Activated CD4-positive, alpha-beta T cell treated with anti-CD3 and anti-CD28 coated beads, Interleukin-2, Interleukin-6, amounts not matched to agents 100 ng/mL and 50 ng/mL, durations not matched to agents 16 hours and 8 hours (primary cell): ENCODE measurements at places on chromosomes 5 and 9.

DNA sequence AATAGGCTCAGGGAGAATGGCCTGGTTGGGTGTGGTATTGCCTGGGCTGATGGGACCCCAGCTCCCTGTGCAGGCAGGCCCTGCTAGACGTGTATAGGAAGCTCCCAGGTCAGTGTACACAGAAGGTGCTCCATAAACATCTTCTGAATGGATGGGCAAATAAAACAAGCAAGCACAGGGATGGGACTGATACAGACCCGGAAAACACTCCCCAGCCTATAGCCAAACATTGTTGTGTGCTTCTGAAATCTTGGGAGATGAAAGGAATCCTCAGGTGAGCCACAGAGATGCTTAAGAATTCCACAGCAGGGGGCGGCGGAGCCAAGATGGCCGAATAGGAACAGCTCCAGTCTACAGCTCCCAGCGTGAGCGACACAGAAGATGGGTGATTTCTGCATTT lies 151.8 kb downstream of the ENTREP1 start:
- no peak for DNase-seq

- no peak for DNase-seq
These were observed 48.6 kb downstream of the HRH2 start for GRCh38 chr5:175706499-175706898.

DNA sequence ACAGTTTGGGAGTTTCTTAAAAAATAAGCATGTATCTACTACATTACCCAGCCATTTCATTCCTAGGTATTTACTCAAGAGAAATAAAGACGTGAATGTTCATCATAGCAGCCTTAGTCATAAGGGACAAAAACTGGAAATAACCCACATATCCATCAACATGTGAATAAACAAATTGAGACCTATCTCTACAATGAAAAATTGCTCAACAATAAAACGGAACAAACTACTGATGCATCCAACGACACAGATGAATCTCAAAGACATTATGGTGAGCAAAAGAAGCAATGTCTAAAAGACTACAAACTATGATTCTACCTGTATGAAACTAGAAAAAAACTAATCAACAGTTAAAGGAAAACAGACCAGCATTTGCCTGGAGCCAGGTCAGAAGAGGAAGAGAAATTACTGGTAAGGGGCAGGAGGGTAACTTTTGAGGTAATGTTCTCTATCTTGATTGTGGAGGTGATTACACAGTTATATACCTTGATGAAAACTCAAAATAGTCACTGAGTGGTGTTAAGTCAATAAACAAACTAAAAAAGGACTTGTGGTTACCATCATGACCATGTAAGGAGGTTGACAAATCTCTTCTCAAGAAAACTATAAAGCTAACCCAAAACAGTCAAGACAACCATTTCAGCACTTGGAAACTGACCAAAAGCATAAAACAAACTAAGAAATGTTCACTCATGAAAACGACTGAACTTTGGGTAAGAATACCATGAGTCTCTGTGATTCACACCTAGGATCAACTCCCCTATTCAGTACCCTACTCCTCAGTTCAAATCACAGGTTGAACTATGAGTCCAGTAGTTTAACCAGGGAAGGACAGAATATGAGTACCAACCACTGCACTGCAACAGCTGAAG lies 10.4 kb downstream of the UIMC1 start:
- DNase-seq: no peak

DNA sequence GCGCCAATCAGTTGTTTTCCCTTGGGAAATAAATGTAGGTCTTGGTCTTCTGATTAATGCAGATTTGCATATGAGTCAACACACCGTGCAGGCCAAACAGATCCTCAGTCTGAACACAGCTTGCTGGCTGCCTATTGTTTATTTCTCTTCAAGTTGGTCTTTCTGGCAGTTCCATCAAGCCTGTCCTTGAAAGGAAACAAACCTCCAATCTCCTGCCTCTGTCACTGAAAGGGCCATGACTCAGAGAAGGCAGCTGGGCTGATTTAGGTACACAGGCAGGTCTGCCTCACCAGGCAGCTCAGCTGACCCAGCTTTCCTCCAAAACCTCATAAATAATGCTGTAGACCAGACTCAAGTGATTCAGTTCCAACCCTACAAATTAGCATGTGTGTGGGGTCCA lies 175.9 kb downstream of the MAN2A1 start:
- no peak for DNase-seq

DNA sequence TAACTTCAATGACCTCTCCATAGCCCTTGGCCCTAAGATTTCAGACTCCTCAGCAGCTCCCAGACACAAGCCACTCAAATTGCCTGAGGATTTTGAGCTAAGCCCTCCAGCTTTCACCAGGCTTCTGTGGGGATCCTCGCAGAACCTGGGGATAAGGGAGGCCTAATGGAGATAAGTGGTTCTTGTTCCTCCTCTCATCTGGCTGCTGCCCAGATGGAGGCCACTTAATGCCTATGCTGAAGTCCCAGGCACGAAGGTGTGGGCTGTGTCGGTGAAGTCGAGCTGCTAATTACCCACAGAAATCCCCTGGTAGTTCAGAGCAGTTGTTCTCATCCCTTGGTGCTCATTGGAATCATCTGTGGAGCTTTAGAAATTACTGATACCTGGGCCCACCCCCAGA lies 10.3 kb upstream of the FAT2 start:
- DNase-seq: no peak

- DNase-seq: no peak
These were observed 86.7 kb upstream of the SPATA31C2 start for GRCh38 chr9:88224938-88225337.

GRCh38 chr9:27726244-27727081 lies 153.2 kb upstream of the C9orf72 start:
- peak; percentile 70 for DNase-seq
